CD8-positive, alpha-beta T cell (primary cell): ENCODE measurements at places on chromosomes 12 and 14. TPM values are rescaled to one million over a fixed set of nuclear protein-coding genes. Genes with fewer than 3 reads are reported as not detected.

DNA sequence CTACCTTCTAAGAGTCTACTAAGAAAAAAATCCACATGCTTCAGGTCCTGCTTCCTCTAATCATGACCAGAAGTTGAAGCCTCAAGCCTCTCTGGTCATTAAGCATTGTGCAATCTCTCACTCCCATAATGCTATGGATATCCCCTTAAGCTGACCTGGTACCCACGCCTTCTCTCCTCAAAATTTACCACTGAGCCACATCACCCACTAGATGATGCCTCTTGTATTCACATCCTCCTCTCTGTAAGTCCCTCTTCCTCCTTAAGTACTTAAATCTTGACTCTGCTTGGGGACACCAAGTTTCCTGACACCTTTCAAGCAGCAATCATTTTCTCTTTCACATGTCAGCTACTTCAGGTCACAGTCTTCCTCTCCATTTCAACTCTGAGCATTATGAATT is 9.8 kb downstream of the GALNT4 start:
- no peak for DNase-seq

DNA sequence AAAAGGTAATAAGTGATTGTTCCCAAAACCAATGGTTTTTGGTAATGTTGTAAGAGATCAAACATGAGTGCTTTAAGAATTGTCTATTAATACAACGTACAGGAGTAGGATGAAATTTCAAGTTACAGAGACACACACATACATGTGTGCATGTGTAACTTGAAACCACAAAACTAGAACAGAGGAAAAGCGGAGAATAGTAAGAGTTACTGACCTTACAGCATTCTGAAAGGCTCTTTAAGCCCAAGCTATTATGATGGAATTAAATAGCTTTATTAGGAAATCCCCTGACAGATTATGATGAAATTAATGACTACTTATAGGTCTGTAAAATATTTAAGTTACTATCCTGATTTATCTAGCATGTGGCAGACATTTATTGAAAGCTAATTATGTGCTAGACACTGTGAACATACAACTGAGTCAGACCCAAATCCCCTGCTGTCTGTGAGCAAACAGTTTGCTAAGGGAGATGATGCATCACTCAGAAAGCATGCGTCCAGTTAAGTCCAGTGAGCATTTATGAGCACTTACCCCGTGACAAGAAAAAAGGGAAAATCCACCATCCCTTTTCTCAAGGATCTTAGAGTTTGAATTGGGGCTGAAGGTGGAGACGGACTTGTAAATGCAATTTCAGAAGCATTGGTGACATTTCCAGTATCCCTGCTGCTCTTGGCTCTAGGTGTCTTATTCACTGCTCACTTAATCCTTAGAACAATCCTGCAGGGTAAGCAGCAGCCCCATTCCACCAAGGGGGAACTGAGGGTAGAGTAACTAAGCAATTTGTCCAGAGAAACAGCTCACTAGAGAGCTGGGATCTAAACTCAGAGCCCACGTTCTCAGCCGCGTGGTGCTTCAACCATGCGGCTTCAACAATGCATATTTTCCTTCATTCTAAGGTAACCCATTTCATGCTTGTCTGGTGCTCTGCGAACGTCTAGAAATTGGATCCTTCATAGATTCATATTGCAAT is 117.4 kb downstream of the EML1 start:
- DNase-seq, result no peak

DNA sequence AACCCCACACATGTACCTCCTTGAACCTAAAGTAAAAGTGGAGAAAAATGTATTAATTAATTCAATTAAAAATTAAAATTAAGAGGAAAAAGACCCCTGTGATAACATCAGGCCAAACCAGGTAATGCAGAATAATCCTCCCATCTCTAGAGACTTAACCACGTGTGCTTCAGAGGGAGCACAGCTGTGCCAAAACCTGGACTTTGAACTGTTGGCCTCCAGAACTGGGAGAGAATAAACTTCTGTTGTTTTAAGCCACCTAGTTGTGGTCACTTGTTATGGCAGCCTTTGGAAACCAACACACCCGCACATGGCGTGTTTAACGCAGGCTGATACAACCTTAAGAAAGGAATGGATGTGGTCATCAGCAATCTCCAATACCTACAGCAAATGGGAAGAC is 23.8 kb downstream of the OAS2 start:
- no peak for DNase-seq

- DNase-seq, result no peak
Observed at GRCh38 chr12:91555436-91556415, 373.1 kb upstream of the DCN start.

GRCh38 chr12:40224439-40225291 is at the start of gene LRRK2:
TSS of gene LRRK2 (plus strand) at chr12:40224997. CDS start at chr12:40225132, 135 bp downstream.
- peak; percentile 71 for DNase-seq

DNA sequence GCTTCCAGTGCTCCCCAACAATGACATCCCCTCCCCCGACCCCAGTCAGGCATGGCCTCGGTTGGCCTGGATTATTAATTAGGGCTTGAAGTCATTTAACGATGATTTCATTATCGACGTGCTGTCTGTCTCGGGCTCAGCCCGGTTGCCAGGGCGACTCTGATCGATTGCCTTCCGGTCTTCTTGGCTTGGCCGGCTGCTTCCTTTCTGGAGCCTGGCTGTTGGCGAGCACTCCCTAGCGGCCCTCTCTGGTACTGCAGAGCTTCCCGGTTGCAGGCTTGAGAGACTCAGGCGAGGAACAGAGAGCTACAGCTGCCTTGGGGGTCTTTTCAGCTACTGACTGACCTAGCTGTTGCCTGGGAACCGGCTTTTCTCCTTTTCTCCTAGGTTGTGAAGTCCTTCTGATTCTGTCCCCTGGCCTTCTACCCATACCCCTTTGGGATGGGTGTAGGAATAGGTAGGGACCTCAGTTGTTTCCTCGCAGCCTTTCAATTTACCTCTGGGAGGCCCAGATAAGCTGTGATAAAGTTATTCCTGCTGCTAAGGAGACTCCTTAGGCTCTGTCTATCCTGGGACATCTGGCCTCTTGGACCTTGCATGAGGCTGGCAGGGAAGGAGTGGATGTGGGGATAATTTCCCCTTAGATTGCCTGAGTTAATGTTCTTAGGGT is 5.5 kb upstream of the CISTR start:
- DNase-seq, result peak; percentile 67

- no peak for DNase-seq
Observed at GRCh38 chr14:100291305-100292075, 14.8 kb downstream of the SLC25A29 start.

- DNase-seq, result no peak
Observed at GRCh38 chr12:82407481-82407880, 49.2 kb downstream of the METTL25 start.

- DNase-seq, result no peak
Observed at GRCh38 chr12:132582058-132582420, 28.3 kb downstream of the LRCOL1 start.

- DNase-seq, result no peak
Observed at GRCh38 chr12:130803702-130804101, 35.3 kb downstream of the STX2 start.

GRCh38 chr12:93552427-93552826 is 20.0 kb upstream of the SOCS2 start:
- no peak for DNase-seq

DNA sequence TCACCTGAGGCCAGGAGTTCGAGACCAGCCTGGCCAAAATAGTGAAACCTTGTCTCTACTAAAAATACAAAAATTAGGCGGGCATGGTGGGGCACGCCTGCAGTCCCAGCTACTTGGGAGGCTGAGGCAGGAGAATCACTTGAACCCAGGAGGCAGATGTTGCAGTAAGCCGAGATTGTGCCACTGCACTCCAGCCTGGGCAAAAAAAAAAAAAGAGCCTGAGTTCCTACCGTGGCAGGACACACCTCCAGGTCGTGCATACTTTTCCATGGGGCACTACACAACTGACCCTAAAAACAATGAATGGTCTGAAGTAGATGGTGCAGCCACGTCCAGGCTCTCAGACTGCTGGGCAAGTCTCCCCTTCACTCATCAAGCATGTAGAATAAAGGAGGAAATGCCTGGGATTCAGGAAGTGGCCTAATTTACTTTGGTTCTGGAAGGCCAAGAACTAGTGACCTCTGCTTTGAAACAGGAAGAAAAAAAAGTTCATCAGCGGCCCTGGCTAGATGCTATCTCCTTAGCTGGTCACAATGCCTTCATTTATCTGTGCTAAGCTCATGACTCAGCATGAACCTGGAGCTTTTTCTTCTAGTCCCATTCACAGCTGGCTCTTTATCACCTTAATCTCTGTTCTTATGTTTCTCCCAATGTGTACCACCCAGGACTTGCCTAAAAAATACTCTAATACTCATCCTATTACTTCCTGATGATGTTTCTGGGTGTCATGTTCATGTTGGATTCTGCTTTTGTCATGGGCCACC is 55.8 kb upstream of the OR6J1 start:
- no peak for DNase-seq

GRCh38 chr14:82159624-82160023 is 626.0 kb upstream of the SEL1L start:
- no peak for DNase-seq

GRCh38 chr14:88040146-88040545 is 35.2 kb downstream of the GPR65 start:
- no peak for DNase-seq

GRCh38 chr14:58919217-58919616 is 269.2 kb upstream of the DAAM1 start:
- no peak for DNase-seq

- no peak for DNase-seq
Observed at GRCh38 chr12:102638777-102639176, 158.4 kb upstream of the IGF1 start.

GRCh38 chr14:36525746-36526099 is 5.7 kb upstream of the NKX2-1 start:
- DNase-seq, result no peak

DNA sequence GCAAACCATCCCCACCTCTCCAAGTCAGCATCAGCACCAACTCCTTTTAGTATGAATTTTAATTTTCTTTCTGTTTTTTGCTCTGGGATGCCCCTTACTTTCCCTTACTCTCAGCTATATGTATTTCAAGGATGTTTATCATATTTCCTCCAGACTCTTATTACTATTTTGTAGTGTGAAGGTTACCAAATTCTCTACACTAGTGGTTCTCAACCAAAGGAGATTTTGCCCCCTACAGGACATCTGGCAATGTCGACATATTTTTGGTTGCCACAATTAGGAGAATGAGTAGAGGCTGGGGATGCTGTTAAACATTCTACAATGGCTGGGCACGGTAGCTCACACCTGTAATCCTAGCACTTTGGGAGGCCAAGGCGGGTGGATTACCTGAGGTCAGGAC is 29.1 kb upstream of the SOS2 start:
- DNase-seq, result no peak

SLC17A8 gene
- total RNA-seq, result not detected

TOX4 gene
- total RNA-seq, result 100 TPM

EIF2B1 gene
- total RNA-seq, result 40.0 TPM

OVCH1 gene
- not detected for total RNA-seq

GLIPR1L2 gene
- total RNA-seq, result not detected
